HAP-1 (cell line): ENCODE measurements at places on chromosomes 4 and X.

DNA sequence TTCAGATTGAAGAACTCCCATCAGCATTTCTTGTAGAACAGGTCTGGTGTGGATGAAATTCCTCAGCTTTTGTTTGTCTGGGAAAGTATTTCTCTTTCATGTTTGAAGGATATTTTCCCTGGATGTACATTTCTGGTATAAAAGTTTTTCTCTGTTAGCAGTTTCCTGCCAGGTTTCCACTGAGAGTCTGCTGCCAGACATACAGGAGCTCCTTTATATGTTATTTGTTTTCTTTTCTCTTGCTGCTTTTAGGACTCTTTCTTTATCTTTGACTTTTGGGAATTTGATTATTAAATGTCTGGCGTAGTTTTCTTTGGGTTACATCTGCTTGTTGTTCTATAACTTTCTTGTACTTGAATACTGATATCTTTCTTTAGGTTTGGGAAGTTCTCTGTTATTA lies 486.5 kb downstream of the ARAP2 start:
- DNase-seq: no peak

DNA sequence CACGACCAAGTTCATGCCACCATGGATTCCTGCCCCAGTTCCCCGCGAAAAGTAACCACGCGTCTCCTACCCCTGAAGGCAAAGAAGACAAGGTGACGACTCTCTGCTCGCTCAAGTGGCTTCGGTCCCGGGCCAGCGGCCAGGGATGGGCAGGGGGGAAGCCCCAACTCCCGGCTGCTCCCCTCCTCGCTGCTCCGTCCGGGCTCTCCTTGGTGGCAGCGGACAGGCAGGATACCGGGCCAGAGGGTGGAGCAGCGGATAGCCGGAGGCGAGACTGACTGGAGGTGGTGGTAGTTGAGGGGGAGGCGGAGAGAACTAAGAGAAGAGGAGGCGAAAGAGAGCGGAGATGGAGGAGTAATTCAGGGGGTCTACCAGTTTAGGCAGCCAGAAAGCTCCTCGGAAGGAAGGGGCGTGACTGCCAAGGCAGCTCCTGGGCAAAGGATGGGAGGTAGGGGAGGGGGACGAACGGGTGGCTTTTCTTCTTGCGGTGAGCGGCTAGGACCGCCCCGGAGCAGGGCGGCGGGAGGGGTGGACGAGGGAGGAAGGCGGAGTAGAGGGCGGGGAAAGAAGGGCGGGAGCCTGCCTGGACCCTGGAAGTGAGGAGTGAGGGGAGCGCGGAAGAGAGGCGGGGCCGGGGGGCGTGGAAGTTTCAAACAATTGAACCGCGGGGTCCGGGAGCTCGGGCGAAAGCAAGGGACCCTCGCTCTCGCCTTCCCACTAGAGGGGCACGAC lies at the start of gene AMOT:
AMOT (minus strand) TSS at position 450 of the 732 bp plus-strand sequence. CDS start 17,705 bp downstream, outside the sequence.
- peak; percentile 96 for DNase-seq

DNA sequence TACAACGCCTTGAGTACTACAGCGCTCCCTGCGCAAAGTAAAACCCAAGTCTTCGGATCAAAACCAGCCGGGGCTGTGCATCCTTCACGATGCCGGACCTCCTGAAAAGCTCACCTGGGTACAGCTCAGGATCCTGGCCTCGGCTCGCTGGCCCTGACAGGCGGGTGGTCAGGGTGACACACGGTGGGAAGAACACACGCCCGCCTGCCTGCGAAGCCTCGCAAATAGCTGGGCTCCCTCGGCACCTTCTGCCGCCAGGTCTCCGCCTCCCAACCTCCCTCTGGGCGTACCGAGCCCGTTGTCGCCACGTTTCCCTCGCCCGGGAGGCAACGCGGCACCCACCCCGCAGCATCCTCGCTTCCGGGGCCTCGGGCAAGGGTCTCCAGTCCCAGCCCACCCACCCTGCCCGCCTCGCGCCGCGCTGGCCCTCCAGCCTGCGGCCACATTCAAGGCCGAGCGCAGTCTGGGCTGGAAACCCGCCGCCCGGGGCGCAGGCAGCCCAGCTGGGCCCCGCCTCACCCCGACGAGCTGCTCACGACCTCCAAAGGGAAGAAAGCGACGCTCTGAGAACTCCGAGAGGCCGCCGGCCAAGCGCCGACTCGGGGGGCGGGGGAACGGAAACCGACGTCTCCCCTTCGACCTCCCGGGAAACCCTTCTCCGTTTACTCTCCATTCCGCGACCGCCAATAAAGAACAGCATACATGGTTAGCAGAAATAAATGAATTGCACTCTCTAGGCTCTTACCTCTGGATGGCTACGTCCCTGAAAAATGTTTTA lies 511 bp downstream of the PPM1K start:
- DNase-seq: peak; percentile 55

GRCh38 chrX:87736576-87736975 lies 219.0 kb downstream of the KLHL4 start:
- no peak for DNase-seq

DNA sequence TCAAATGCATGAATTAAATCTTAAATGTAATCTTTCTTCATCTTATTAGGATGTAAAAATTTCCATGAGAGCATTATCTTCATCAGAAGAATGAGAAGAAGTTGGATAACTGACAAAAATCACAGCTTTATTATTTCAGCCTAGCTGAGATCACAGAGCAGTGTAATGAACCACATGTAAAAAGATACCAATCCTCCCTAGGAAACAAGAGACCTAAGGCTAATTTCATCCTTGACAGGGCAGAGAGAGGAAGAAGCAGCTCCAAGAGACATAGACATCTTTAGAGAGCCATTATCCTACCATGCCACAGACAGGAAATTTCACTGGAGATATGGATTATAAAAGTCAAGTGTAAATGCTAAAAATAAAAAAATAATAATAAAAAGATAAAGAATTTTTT lies 40.9 kb upstream of the IL15 start:
- no peak for DNase-seq

GRCh38 chr4:156547439-156547838 lies 424.2 kb downstream of the PDGFC start:
- no peak for DNase-seq

DNA sequence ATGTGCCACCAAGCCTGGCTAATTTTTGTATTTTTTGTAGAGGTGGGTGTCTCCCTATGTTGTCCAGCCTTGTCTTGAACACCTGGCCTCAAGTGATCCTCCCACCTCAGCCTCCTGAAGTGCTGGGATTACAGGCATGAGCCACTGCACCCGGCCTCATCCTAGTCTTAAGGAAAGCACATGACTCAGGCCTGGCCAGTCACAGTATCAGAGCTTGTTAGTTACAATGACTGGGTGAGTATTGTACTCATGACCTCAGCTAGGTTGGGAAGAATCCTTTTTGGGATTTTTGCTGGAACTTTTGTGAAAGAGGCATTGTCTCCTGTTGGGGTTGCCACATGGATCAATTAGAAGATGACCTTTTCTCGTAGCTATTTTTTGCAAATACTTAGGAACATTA lies 292.8 kb downstream of the RAPGEF2 start:
- no peak for DNase-seq

GRCh38 chr4:71185037-71185436 lies 153.8 kb upstream of the SLC4A4 start:
- DNase-seq: no peak

DNA sequence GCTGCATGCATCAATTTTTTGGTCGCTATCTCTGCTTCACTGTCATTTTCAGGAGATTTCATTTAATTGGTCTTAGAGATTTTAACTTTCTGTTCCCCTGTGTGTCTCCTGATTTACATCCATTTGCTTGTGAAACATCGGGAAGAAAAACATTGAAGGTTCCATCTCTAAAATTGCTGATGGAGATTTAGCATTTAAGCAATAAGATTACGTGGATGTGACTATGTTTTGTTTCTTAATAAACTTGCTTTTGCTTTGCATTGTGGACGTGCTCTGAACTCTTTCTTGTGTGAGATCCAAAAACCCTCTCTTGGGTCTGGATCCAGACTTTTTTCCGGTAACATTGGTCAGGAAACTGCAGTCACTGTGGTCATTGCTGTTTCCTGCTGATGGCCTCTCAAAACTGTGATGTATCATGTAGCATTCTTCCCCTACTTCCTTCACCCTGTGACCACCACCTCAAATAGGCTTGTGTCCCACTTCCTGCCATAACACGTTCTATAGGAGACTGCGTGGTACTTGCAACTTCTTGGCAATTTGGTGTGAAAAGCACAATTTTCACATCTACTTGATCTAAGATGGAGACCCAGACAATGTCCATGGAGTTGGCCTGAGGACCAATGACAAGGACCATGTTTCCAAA lies 4.9 kb downstream of the CXCL2 start:
- no peak for DNase-seq

DNA sequence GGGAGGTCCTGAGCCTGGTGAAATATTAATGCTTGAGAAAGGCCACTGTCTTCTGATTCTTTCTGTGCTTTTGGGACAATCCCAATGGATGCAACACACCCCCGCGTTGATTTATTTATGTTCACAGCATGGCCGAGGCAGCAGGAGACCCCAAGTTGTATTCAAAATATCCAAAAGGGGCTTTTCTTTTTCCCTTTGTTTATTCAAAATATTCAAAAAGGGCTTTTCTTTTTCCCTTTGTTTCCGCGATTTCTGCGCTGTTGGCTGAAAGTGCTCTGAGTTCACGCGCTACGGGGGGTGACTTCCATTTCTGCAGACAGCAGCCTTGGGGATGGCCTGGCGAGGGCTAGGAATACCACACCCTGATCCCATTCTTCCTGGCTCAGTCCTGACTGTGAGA lies 59.5 kb upstream of the PPP2R3B start:
- DNase-seq: peak; percentile 36

GRCh38 chr4:67762086-67762485 lies 7.9 kb upstream of the GNRHR start:
- no peak for DNase-seq

DNA sequence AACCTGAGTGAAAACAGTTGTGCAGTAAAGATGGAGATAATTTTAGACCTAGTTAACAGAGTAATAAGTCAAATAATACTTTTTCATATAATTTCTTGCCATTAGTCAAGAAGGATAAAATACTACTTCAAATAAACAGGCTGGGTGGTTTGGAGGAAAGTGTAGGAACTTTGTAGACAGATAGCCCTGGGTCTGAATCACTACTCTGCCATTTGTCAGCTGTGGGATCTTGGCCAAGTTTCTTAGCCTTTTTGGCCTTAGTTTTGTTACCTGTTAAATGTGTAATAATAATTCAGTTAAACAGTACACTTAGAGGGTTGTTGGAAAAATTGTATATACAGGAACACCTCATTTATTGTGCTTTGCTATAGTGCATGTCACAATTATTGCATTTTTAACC lies 163.7 kb downstream of the NPNT start:
- no peak for DNase-seq

- DNase-seq: peak; percentile 19
These were observed 62.7 kb downstream of the N4BP2 start for GRCh38 chr4:40119344-40119743.

DNA sequence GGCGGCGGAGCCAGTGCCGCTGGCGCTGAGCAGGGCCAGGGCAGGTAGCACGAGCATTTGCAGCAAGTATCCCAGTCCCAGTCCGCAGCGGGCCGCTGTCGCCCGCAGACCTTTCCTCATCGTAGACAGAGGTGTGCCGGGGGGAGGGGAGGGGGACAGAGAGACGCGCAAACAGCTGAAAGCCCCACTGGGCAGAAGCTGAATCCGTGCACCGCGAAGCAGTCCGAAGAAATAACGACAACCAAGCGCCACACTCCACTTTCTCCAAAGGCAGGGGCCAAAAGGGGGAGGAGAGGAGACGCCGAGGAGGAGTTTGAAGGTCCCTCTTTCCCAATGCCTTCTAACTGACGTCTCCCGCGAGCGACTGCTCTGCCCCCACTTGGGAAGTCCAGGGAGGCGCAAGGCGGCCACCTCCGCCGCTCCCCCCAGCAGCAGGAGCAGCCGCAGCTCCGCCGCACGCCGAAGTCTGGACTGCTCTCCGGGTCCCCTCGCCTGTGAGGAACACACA lies at the start of gene UNC5C:
UNC5C (minus strand) TSS at position 236 of the 508 bp plus-strand sequence.
- peak; percentile 64 for DNase-seq

DNA sequence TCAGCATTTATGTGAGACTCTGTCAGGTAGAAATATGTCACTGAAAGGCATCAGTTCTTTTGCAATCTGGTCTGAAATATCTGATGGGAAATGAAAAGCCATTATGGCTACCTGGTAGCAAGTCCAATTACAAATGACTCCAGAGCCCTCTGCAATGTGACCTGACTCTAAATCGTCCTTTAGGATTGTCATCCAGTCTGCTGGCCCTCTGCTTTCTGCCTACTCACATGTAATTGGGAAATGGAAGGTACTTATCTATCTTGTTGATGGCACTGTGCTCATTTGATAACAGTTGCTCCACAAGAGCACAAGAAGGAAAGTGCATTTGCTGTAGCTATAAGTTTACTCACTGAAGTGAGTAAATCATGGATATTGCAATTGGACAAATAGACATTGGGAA lies 799.8 kb downstream of the RAPGEF2 start:
- DNase-seq: no peak

DNA sequence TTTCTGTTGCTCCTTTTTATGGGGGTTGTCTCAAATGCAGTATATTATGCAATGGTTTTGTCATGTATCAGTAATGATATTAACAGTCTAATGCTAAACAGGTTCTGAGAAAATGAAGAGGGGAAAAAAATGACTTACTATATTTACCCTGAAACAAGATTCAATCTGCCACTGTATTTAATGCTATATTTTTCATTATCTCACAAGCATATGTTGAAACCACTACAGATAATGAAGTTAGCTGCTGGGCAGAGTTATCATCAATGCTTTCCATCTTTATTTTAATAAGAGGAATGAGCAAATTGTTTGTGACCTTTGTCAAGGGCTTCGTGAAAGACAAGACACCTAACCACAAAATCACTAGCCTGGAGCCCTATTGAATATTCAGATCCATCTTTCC lies 32.6 kb upstream of the NAA11 start:
- no peak for DNase-seq

DNA sequence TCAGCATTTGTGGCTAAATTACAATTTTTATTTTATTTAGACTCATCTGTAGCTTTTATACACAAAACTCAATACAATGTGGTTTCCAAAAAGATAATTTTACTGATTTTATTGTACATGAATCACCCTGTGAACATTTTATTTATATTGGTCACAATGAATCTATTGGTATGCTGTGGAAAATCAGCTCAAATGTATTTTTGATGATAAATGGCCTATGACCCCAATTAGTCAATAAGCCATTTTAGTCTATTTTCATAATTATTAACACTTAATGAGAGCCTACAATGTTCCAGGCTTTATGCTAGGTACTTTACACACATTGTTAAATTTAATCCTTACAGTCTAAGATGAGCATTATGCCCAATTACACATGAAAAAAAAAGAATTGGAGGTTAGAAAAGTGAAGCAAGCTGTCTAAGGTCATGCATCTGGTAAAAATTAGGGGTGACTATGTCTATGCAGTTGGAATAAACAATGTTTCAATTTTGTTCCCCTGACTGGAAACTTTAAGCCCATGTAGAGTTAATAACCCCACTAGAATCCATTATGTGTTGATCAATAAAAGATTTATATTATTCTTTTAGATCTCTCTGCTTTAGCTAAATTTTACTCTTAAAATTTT lies 344.7 kb downstream of the PABPC4L start:
- DNase-seq: no peak
